ENCODE measurements at places on chromosomes 4 and X.

- no peak overlapping the region for H3K4me3 ChIP-seq
- peaks cover 6% of the 10 kb centered on the region for H3K27me3 ChIP-seq
- H3K27ac ChIP-seq: no peak overlapping the region
- no peaks in the 10 kb centered on the region for H3K4me1 ChIP-seq
- DNase-seq: no peak
- H3K36me3 ChIP-seq: peaks cover 9% of the 10 kb centered on the region
Observed at GRCh38 chr4:632926-633325, 7.6 kb downstream of the PDE6B start.

GRCh38 chr4:11614426-11614825 lies 185.7 kb upstream of the HS3ST1 start:
- no peak overlapping the region for H3K4me3 ChIP-seq
- DNase-seq: no peak
- peaks cover 3% of the 10 kb centered on the region for H3K4me1 ChIP-seq
- H3K27me3 ChIP-seq: peaks cover 15% of the 10 kb centered on the region

DNA sequence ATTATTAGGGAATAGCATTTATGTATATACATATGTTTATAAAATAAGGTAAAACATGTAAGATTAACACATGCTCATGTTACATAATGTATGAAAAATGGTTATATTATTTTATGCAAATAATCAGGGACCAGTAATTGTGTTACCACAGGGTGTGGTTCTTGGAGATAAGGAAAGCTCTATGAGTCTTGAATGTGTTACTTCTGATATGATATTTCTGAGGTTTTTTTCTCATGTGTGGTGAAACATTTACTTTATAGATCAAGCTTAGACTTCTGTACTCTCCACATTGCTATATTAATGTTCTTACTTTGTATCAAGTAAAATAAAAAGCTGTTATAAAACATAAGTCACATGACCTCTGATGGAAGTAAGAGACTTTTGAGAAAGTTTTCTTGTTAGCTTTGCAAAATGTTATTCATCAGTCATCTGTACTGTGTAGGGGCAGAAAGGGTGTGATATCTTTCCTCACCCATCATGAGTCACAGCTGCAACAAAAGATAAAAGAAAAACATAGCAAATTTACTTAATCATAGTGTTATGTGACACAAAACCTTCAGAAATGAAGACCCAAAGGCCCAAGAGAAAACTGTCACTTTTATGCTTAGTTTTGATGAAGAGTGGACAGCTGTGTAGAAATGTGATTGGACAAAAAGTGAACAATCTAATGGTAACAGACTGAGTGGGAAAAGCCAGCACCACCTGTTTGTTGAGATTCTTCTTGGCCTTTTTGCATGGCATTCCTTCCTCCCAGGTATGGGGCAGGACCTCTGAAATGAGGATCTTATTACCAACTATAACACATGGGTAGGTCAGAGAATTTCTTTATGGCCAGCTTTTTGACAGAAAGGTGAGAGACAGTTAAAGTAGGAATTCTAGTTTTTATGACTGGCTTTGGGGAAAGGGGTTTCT lies 632.3 kb downstream of the PDHA2 start:
- no peaks in the 10 kb centered on the region for H3K27me3 ChIP-seq
- DNase-seq: no peak
- no peak overlapping the region for H3K27ac ChIP-seq
- H3K4me3 ChIP-seq: no peak overlapping the region
- H3K4me1 ChIP-seq: no peaks in the 10 kb centered on the region
- H3K36me3 ChIP-seq: no peaks in the 10 kb centered on the region

DNA sequence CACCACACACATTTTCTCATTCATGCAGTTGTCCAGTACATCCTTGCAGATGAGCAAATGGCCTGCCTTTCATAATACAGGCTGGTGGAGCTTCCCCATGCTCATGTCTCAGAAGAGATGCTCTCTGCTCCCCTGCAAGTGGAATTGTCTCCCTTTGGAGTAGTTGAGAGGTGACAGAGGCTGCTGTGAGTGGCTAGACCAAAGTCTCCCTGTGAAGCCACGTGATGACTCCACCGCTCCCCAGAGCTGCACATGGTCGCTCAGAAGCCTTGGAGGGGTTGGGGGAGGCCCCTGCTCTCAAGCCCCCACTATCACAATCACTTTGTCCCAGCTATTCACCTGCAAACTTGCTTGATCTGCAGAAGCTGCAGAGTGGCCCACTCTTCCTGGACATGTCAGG lies 1.5 kb upstream of the GPR78 start:
- no peak for DNase-seq
- no peak overlapping the region for H3K4me3 ChIP-seq
- H3K4me1 ChIP-seq: no peaks in the 10 kb centered on the region
- H3K27ac ChIP-seq: no peak overlapping the region
- no peaks in the 10 kb centered on the region for H3K36me3 ChIP-seq
- peaks cover 36% of the 10 kb centered on the region for H3K27me3 ChIP-seq

DNA sequence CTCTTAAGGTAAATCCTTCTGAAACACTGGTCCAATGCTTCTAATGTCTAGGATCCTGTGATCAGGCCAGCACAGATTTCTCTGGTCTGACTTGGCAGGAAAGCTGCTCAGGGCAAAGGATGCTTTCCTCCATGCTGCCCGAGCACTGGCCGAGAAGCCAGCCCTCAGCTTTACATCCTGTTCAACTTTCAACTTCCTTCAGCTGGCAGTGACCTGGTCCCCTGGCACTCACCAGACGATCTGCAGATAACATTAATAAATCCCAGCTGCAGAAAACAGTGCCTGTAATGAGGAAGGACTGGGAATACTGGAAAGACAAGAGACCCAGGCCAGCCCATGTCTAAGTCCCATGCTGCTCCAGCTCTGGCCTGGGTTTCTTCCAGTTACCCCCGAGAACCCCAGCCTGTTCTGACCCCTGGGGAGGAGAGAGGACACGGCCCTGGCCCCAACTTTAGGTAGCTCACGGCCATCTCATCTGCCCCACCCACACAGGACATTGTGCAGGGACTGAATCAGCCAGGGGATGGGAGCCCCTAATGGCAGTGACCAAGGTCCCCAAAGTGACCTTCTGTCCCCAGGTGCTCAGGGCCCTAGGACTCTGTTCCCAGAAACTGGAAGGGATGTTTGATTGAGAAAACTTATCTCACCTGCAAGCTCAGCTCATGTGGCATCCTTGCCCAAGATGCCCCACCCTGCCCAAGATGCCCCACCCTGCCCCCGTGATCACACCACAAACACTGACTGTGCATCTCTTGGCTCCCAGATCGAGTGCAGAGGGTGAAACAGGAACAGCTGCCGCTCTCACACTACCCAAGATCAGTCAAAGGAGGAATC lies 28.0 kb downstream of the JAKMIP1 start:
- no peaks in the 10 kb centered on the region for H3K4me1 ChIP-seq
- H3K4me3 ChIP-seq: no peak overlapping the region
- no peak overlapping the region for H3K27ac ChIP-seq
- H3K27me3 ChIP-seq: peaks cover 5% of the 10 kb centered on the region

DNA sequence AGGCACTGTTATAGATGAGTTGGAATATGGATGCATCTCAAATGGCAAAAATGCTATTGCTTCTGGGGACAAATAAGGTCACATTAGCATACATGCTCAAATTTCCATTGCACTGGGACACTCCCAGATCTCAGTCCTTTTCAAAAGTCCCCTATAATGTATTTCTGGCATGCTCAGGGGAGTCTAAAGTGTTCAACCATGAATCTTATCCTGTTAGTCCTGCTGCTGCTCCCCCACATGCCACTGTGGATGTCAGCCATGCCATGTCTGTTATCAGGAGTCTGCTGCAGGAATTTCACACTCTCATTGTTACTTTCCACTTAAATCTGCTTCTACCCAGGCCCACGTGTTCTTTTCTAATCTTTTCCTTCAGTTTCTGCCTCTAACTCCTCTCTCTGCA lies 1000.6 kb downstream of the CCSER1 start:
- H3K4me3 ChIP-seq: no peak overlapping the region
- H3K36me3 ChIP-seq: no peaks in the 10 kb centered on the region
- no peak for DNase-seq
